HCT116 (cell line): ENCODE measurements at places on chromosomes 1 and 21. TPM values are rescaled to one million over a fixed set of nuclear protein-coding genes. Genes with fewer than 3 reads are reported as not detected.

- DNase-seq = no peak
Measured at GRCh38 chr1:184291701-184292100, 95.1 kb upstream of the C1orf21 start.

GRCh38 chr1:56034222-56034621 is 545.1 kb downstream of the PLPP3 start:
- DNase-seq = no peak

GRCh38 chr1:47511825-47512224 is 74.0 kb downstream of the FOXD2 start:
- DNase-seq = no peak

GRCh38 chr1:40711465-40712404 is 20.2 kb downstream of the NFYC start:
- DNase-seq = no peak

DNA sequence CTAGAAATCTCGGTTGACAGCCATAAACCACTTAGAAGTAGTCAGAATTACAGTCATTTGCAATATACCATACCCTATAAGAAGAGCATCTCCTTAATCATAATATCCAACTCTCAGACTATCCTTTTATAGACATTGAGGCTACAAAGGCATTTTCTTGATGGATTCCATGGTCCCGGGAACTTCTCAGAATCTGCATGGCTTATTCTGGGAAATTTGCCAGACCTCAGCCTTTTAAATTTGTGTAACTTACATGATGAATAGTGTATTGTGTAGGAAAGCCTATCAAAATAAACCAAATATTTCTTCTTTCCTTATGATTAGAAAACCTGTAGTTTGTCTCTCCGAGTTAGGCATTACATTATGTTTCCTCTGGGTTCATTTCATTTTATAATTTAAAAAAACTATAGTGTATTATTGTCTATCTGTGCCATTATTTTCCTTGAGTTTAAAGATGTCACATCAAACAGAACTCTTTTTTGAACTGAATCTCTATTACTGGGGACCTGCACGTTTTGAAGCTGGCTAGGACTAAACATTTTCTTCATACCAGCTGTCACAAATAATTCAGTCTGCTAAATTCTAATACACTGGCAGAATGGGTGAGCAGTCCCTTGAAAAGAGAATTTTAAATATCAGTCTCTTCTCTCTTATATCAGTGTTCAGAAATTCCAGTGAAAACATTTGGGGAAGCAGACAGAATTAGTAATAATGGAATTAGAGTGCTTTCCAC is 102.9 kb downstream of the GABPA start:
- DNase-seq = no peak

- DNase-seq = no peak
Measured at GRCh38 chr1:111199329-111199728, 1.1 kb downstream of the DENND2D start.

- DNase-seq = no peak
Measured at GRCh38 chr1:241527146-241527545, 5.0 kb upstream of the KMO start.

Gene CELF3
- total RNA-seq = not detected

- no peak for DNase-seq
Measured at GRCh38 chr1:32336591-32336932, 529 bp upstream of the MARCKSL1 start.

Gene ASCL5
- total RNA-seq = 0.15 TPM

GRCh38 chr1:234605983-234606783 is 3.8 kb downstream of the IRF2BP2 start:
- DNase-seq = no peak

DNA sequence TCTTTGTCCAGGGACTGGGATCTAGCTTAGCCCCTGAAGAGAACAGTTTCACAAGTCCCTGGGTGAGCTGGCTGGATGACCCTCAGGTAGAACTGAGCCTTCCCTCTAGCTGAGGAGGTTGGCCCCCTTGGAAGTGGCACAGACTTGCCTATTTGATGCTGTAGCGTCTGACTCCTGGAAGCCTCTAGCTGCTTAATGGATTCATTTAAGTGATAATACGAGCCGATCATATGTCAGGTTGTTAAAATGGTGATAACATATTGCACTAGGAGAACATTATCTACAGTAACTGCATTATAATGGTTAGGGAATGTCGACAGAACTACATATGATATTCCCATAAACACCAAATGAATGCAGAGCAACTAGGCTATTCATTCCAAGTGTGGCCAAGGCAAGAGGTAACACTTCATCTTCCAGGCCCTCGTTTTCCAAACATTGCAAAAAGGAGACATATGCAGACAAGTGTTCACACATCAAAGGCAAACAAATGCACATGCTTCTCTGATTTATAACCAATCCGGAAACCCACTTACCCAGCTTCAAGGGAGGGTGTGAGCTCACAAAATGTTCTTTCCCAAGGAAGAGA is 340.1 kb upstream of the PLXNA2 start:
- DNase-seq = no peak

Gene NAV1
- total RNA-seq = 22.8 TPM

GRCh38 chr1:227317523-227318015 is 723 bp downstream of the CDC42BPA start:
- no peak for DNase-seq

Gene ZFP69
- total RNA-seq = not detected

Gene KRTAP19-1
- not detected for total RNA-seq

Gene ATP6V1G3
- not detected for total RNA-seq

Gene SAMD13
- total RNA-seq = 14.9 TPM

DNA sequence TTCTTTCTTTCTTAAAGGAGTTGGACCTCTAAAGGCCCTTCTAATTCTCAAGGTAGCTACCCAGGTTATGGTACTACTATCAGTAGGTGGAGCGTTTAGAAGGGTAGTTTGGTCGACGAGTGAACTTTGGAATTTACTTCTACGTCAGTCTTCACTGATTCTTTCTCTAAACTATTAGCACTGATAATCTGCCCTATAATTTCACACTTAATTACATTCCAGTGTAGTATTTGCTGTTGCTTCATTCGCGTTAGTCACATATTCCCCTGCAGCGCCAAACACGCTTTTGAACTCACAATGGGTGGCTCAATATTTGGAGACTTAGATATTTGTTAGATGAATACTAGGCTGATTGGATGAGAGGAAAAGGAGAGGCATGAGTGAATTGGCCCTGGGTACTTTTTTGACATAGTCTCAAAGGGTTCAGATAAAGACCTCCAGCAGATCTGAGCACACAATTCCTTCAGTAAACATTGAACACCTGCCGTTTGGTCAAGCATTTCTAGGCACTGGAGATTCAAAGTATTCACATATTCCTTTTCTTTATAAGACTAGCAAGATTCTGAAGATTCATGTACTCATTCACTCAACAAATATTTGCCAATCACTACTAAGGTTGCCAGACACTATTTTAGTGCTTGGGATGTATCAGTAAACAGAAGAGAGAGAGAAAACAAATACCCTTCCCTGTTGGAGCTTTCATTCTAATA is 929 bp upstream of the FOXJ3 start:
- DNase-seq = no peak

Gene CELA2B
- not detected for total RNA-seq

DNA sequence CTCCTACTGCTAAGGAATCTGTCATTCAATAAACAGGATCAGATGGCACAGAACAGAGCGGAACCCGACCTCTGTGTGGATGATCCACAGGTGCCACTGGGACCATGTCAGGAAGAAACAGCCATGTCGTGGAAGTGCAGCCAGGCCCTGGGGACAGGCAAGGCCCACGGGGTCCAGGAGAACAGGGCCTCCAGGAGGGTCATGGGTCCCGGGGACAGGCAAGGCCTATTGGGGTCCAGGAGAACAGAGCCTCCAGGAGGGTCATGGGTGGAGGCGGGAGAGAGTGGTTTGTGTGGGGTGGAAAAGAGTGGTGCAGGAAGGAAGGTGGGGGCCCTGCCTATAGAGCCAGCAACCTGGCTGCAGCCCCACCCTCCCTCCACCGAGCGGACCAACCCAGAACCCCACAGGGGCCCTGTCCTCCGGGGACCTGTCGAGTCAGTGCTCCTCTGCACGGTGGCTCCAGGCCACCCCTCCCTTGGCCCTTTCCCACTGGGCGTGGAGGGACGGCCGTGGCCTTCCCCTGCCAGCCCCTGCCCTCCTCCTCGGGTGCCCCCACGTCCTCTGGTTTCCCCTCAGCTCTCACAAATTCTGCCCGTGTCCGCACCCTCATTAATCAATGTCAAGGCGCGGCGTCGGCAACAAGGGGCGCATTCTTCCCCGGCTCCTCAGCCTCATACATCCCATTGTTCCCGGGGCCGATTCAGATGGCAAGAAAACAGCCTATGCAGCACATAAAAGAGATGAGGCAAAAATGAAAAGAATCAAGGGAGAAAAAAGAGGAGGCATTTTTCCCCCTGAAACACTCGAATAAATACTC is 146.4 kb downstream of the PRDM16 start:
- no peak for DNase-seq

Gene ADGRL4
- total RNA-seq = 0.10 TPM

DNA sequence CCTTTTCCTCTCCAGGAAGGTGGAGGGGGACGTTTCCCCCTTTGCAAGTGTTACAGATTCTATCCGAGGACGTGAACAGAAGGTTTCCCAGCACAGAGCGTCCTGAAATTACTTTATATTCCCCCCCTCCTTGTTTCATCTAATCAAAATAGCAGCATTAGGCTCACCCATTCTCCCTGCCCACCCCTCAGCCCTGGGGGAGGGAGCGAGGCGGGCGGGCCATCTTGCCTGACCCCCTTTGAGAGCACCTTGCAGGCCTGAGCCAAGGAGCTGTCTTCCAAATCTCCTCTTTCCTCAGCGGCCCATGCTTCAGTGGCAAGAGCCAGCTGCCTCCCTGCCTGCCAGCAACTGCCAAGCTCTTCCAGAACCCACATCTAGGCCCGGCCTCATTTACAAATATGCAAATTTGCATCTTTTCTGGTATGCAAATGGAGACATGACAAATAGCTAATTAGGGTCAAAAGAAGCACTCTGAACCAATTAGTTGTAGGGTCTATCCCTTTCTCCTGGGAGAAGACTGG is 69.1 kb upstream of the POU3F1 start:
- no peak for DNase-seq

Gene C1QTNF12
- total RNA-seq = 6.9 TPM

Gene ALPL
- 0.61 TPM for total RNA-seq

- DNase-seq = no peak
Measured at GRCh38 chr1:55466921-55467320, 251.8 kb upstream of the USP24 start.

GRCh38 chr1:11132563-11133293 is 33.1 kb upstream of the EXOSC10 start:
- DNase-seq = no peak
